ENCODE measurements at places on chromosomes 6 and 20.

DNA sequence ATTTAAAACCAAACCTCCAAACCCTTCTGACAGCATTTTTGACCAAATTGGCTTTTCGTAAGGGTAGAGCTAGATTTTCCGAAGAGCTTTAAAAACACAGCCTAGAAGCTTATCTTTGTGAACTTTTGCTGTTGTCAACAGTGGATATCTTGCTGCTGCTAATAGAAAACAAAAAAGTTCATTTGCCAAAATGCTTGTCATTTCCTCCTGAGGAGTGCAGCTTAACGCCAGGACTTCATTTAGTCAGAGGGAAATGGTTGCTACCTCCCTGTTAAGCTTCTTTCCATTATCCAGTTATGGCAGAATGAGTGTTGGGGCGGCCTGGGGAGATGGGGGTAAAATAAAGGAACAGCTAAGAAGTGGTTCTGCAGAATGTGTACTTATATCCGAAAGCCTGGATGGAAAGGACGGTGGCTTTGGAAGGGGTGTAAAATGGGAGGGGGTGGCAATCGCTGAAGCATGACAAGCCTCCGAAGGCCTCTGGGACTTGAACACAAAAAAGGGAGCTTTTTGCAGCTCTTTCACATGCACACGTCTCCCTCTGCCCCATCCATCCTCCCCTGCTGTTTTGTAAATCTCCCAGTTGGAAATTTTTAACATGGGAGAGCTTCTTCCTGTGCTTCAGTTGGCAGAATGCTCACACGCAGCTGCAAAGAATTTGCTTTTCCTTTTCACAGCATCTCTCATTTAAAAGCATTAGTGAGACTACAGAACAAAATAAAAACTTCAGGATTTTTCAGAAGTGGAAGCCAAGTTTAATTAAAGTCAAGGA, 22.5 kb downstream of the JARID2 start:
- DNase-seq: no peak

DNA sequence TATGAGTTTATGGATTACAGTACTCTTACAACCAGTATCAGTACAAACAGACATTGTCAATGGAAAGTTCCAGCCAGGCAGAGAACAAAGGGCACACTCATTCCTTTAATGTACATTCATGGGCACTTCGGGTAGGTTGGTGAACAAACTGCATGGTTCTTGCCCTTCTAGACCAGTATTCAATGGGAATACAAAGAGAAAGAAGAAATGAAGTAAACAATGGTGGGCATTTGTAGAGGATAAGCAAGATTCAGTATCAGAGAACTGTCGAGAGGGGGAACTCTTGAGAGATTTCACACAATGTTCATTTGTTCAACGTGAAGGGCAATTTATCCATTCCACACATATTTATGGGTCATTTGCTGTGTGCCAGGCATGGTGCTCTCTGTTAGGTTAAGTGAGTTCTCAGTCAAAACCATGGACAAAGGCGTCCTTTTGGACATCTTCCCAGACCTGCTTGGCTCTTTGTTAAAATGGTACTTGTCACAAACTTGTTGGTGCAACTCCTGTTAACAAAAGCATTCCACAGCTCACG, 714.8 kb downstream of the DHX35 start:
- DNase-seq: no peak

DNA sequence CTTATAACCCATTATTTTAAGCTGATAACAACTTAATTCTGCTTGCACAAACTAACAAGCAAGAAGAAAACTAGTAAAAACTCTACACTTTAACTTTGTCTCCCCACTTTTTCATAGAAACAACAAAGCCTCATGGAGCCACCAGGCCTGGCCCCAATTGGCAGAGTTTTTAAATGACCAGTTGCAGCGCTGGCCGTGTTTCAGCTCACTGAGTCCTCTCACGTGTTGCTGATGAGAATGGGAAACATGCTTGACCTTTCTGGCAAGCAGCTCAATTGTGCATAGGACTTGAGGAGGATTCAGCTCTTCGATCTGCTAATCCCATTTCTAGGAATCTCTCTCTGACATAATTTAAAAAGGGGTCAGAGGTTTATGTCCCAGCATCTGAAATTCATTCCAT, 24.5 kb upstream of the GRM4 start:
- no peak for DNase-seq

DNA sequence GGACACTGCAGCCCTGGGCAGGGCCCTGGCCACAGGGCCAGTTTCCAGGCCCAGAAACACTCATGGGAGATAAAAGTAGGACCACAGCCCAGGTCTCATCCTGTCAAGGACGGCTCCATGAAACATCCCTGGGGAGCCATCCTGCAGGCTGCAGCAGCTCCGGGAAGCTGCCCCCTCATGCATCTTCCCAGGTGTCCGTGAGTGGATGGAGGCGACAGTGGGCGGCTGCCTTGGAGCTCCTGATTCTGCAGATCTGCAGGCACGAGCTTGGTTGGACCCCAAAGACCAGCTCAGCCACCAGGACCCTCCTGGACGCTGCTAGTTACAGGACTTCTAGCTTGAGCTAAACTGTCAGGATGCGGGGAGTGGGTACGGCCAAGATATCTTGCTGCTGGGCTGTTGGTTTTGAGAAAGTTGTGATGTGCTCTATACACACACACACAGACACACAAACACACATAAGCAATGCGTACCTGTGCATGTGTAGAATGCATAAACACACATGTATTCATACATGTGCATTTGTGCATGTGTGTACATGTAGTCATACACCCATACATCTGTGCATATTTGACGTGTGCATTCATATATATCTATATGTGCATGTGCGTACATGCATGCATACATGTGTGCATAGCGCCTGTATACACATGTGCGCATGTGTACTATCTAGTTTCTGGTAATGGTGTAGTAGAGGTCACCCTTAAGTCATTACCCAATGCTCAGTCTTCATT, 297.8 kb downstream of the TAF4 start:
- DNase-seq: no peak

- no peak for DNase-seq
Observed at GRCh38 chr6:105740946-105741645, 338.2 kb upstream of the PREP start.
